ENCODE measurements at places on chromosomes 2 and 18.

GRCh38 chr2:213868526-213868925 is 542.3 kb upstream of the VWC2L start:
- no peak for DNase-seq

DNA sequence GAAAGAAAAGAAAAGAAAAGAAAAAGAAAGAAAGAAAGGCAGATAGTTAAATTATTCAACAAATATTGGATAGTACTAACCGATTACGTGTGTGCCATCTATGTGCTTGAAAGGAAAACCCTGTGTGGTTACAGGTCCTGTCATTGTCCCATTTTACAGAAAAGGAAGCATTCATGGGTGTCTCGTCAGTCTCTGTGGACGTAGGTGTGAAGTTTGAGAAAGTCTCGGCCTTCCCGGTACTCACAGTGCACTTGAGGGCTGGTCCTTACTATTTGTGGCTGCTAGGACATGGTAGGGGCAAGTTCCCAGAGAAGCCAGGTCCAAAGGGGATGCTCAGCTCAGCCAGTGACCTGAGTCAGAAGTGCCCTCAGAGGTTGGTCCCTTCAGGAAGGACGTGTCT is 19.3 kb downstream of the SH3YL1 start:
- DNase-seq, result no peak

GRCh38 chr2:201930831-201931230 is 102.8 kb upstream of the FZD7 start:
- DNase-seq, result no peak

GRCh38 chr2:240956171-240956934 is 42.1 kb upstream of the SNED1 start:
- DNase-seq, result no peak

- peak; percentile 93 for DNase-seq
These were observed 42.4 kb downstream of the LRRFIP1 start for GRCh38 chr2:237669628-237670392.

GRCh38 chr2:1766425-1766824 is 22.1 kb upstream of the PXDN start:
- DNase-seq, result no peak

GRCh38 chr2:44429034-44429433 is 67.3 kb downstream of the CAMKMT start:
- no peak for DNase-seq

DNA sequence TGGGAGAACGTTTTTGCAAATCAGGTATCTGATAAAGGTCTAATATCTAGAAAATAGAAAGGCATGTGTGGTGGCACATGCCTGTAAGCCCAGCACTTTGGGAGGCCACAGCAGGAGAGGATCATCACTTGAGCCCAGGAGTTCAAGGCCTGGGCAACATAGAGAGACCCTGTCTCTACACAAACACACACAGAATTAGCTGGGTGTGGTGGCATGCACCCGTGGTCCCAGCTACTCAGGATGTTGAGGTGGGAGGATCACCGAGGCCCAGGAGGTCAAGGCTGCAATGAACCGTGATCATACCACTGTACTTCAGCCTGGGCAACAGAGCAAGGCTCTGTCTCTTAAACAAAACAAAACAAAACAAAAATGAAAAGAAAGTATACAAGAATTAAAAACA is 13.8 kb upstream of the TBR1 start:
- no peak for DNase-seq

DNA sequence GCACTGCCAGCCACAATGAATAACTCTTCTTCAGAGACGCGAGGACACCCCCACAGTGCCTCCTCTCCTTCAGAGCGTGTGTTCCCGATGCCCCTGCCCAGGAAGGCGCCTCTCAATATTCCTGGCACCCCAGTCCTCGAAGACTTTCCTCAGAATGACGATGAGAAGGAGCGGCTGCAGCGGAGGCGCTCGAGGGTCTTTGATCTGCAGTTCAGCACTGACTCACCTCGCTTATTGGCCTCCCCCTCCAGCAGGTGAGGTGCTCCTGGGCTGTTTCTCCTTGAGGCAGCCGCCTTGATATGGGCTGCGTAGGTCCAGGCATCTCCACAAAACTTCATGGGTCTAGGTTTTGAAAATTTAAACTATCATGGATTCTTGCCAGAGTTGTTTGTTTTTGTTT is 6.1 kb downstream of the NCAPH start:
- no peak for DNase-seq
